T-helper 2 cell treated with Interferon-gamma antibody and Interleukin-4, amounts not matched to agents 5 μg/mL and 100 μg/mL, for 36 hours (primary cell): ENCODE measurements at places on chromosomes 3 and 15.

GRCh38 chr3:65347166-65347565 lies 659.4 kb upstream of the ADAMTS9 start:
- no peak for DNase-seq

GRCh38 chr15:59413577-59413976 lies 24.4 kb upstream of the FAM81A start:
- DNase-seq: no peak

DNA sequence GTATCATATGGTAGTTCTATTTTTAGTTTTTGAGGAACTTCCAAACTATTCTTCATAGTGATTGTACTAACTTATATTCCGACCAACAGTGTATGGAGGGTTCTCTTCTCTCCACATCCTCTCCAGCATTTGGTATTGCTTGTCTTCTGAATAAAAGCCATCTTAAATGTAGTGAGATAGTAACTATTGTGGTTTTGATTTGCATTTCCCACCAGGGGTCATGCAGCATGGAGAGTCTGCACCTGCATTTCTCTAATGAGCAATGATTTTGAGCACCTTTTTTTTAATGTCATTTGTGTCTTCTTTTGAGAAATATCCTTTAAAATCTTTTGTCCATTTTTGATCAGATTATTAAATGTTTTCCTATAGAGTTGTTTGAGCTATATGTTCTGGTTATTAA lies 718.5 kb downstream of the ZBBX start:
- no peak for DNase-seq

DNA sequence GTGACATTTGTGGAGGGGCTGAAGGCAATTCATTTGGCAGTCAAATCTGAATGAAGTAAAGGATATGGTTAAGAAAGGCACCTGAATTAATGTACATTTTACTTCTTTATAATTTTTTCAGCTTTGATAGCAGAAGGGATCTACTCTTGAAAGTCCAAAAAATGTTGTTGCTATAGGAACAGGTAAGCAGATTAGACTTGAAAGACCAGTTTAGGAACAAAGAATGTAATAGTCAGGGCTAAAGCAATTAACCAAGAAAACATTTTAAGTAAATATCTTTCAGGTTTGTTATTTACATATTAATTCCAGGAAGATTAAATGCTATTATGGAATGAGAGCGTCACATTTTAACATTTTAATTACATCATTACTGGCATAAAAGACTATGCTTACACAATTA lies 1.1 kb downstream of the ATP13A4 start:
- no peak for DNase-seq
